SHP77 treated with DMSO at 0.1 percent for 48 hours (cell line): ENCODE measurements at places on chromosomes 4 and X.
A peak's percentile ranks its signal among the peaks of the same experiment; 100 is the strongest.

DNA sequence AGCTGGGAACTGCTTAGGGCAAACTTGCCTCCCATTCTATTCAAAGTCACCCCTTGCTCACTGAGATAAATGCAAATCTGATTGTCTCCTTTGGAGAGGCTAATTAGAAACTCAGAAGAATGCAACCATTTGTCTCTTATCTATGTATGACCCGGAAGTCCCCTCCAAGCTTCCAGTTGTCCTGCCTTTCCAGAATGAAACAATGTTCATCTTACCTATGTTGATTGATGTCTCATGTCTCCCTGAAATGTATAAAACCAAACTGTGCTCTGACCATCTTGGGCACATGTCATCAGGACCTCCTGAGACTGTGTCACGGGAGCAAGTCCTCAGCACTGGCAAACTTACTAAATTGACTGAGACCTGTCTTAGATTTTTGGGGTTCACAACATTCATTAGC, 37.1 kb upstream of the TMPRSS11E start:
- DNase-seq: no peak

GRCh38 chrX:46589977-46590723, 16.6 kb downstream of the CHST7 start:
- DNase-seq: no peak

GRCh38 chrX:16239211-16239610, 71.9 kb downstream of the MAGEB17 start:
- DNase-seq: no peak

DNA sequence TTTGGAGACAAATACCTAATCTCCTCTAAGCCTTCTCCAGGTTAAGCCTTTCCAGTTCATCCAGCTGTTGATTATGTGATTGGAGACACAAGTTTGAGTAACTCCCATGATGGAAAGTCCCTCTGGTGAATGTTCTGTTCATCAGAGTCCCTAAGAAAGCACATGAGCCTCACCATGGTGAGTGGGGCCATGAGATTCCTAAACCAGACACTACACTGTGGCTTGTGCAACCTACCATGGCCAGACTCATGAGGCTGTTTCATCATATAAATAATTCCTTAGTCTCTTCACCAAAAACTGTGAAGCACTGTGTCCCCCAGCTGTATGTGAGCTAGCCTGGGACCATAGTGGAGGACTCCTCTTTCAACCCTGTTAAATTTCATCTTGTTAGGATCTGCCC, 14.4 kb downstream of the PKD2 start:
- no peak for DNase-seq

GRCh38 chrX:56920338-56920997, 74.9 kb downstream of the SPIN3 start:
- DNase-seq: no peak

- DNase-seq: no peak
Observed at GRCh38 chrX:33161829-33162228, 49.5 kb downstream of the DMD start.

- DNase-seq: no peak
Observed at GRCh38 chr4:1833307-1834046, 22.5 kb downstream of the LETM1 start.

- DNase-seq: no peak
Observed at GRCh38 chr4:107261241-107261874, 225.2 kb upstream of the DKK2 start.

- no peak for DNase-seq
Observed at GRCh38 chrX:108292053-108292452, 146.2 kb downstream of the COL4A6 start.

GRCh38 chrX:86103061-86103460, 45.2 kb upstream of the DACH2 start:
- no peak for DNase-seq

- DNase-seq: no peak
Observed at GRCh38 chr4:141636771-141637460, 533 bp downstream of the IL15 start.

- DNase-seq: no peak
Observed at GRCh38 chr4:13703096-13703495, 75.6 kb upstream of the BOD1L1 start.

GRCh38 chr4:53121264-53121865, 244.5 kb downstream of the SCFD2 start:
- DNase-seq: no peak

DNA sequence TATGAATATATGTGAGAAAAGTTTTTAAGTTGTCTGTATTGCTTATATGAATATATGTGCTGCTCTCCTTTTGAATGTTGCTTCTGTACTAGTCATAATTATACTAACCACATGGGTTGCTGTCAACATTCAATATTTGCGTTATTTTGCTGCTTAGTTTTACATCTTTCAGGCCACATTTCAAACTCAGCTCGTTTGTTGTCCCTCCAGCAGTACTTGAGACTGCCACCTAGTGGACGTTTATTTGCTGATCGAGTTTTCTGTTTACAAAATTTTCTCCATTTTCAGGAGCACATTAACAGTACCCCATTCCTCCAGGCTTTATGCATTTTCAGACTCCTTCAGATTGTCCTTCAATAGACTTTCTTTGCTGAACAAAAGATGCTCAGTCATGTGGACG, 75.8 kb downstream of the NUDT11 start:
- DNase-seq: peak; percentile 0

GRCh38 chr4:6337331-6337935, 67.8 kb downstream of the WFS1 start:
- no peak for DNase-seq

DNA sequence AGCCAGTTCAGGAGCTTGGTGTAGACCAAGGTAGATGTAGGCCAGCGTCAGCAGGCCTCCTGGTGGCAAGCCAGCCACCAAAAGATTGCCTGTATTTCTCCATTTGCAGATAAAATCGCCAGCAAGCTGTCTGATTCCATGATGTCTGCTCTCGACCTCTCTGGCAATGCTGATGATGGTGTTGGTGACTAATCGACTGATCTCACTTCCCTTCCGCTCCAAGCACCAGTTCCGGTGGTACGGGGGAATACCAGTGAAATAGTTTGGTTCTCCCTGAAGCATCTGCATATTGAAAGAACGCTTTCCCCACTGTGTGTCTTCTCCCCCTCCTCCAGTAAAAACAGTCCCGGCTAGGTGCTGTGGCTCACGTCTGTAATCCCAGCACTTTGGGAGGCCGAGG, 30.4 kb downstream of the GNL3L start:
- DNase-seq: no peak

- no peak for DNase-seq
Observed at GRCh38 chrX:127207326-127207725, 387.8 kb downstream of the PRR32 start.

- DNase-seq: no peak
Observed at GRCh38 chrX:56798866-56799758, 70.1 kb downstream of the NBDY start.

DNA sequence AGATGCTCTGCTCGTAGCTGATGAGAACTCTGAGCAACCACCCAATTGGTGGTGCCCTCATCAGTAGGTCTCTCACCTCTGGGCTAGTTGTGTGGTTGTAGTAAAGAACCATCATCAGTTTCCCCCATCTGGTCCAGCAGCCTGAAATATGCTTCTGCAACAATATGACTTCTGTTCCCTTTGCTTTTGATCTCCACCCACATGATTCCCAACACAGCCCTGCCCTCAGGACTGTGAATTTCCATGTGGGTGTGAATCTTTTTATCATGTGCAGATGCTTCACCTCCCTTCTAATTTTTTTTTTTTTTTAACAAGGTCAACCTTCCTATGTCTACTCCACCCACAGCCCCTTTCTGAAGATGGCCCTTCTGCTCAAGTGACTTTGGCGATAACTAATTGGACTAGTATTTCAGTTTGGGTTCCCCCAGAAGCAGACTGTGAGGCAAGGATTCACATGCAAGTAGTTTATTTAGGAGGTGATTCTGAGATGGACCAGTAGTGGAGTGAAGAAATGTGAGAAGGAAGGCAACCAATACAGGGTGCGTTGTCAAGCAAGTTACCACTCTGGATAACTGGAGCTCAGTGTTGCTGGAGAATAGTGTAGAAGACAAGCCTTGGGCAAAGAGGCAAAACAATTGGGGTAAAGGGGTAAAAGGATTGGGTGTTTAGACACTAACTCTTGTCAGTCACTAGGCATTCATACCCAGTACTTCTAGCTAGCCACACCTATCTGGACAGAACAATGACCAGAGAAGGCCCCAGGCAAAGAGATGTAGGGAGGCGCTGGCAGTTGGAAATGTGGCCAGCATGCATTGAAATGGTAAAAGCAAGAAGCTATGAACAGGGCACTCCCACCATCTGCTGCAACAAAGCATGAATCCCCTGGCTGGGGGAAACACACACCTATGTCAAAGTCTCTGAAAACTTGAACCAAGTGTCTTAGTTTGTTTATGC, 466.2 kb downstream of the BCOR start:
- no peak for DNase-seq

DNA sequence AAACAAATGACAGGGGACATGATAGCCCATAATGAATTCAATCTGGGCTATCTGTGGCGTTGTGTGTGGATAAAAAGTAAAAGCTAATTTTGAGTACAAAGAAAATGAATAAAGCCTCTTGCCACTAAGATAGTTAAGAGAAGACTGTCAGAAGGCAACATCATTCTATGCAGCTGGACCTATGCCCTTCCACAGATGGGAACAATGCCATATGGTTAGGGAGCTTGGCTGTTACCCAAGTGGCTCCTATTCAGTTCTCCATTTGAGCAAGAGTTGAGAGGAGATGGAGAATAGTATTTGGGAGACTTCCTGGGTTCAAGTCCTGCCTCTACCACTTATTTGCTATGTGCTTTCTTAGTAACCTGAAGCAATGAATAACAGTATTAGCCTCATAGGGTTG, 107.7 kb downstream of the ANXA3 start:
- DNase-seq: no peak

- DNase-seq: no peak
Observed at GRCh38 chr4:79176351-79176750, 149.5 kb downstream of the NAA11 start.

DNA sequence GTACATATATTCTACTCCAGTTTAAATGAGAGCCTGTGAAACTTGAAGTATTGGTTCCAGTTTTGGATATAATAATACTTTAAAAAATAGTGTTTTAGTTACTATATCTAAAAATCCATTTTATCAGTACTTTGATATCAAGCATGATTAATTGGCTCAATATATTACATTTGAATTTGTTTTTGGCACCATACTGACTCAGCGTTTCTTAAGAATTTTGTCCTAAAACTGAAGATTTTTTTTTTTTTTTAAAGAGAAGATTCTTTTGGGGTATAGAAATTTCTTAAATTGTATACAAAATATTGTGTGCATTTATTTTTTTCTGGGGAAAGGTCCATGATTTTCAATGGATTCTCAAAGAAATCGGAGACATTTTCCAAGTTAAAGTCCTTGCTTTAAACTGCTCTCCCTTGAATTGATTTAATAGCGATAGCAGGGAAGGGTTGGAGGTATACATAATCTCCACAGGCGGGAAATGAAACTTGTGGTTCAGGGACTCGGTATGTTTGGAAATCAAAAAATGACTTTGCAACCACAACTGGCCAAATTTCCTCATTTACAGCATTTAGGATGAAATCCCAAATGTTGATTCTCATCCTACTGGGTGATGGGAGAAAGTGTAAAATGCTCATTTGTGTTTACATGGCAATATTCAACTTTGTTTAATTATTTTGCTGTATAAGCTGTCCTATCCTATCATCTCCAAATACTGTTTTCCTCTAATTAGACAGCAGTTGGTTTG, 62.3 kb downstream of the TMA16 start:
- DNase-seq: no peak

DNA sequence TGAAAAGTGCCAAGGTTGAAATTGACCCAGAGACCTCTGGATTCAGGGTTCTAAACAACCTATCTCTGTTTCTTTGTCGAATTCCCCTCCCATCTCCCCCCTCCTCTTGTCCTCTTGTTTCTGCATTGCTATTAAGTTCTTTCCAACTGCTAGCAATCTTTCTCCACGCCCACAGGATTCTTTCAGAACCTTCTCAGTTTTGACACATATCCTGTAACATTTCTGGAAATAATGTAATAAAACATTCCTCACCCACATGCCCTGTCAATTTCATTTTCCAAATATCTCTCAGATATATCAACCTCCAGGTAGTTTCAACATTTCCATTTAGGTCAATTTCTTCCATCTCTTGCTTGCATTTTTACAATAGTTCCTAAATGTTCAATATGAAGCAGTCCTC, 1105.9 kb downstream of the ARAP2 start:
- no peak for DNase-seq

- no peak for DNase-seq
Observed at GRCh38 chrX:78303086-78303485, 24.3 kb downstream of the CYSLTR1 start.

- DNase-seq: no peak
Observed at GRCh38 chr4:89316211-89316610, 8.6 kb upstream of the GPRIN3 start.
